IMR-90 (cell line): ENCODE measurements at places on chromosomes 3 and 15.

DNA sequence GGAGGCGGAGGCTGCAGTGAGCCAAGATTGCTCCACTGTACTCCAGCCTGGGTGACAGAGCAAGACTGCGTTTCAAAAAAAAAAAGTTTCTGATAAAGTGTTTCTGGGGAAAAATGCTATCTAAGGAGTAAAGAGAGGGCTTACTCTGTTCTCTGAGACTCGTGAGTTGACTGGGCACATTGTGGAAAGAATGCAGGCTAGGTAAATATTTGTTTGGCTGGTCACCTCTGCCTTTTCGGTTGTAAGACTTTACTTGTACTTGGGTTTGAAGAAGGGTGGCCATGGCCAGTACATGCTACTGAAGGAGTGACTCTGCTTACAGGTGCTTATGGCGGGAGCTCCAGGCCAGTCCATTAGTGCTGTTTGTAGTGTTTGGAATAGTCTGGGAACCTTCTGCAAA is 68.7 kb downstream of the RUBCN start:
- DNase-seq, result no peak

DNA sequence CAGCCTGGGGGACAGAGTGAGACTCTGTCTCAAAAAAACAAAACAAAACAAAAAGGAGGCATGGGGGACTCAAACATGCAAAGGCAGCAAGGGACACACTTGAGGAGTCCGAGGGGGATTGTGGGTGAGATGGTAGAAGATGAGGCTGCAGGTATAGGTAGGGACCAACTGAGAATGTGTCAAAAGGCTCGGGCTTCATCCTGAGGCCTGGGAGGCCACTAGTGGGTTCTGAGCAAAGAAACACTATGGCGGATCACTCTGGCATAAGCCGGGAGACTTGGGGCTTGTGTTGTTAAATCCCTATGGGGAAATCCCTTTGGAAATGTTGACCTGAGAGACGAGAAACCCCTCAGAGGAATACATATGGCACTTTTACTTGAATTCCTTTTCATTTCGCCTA is 21.2 kb downstream of the ZNF710 start:
- DNase-seq, result no peak

DNA sequence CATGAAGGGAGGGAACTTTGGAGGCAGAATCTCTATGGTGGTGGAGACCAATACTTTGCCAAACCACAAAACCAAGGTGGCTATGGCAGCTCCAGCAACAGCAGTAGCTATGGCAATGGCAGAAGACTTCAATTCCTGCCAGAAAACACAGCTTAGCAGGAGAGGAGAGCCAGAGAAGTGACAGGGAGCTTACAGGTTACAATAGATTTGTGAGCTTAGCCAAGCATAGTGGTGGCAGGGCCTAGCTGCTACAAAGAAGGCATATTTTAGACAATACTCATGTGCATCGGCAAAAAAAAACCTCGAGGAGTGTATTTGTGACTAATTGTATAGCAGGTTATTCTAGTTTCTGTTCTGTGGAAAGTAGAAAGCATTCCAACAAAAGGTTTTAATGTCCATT is 6.4 kb upstream of the CSTA start:
- DNase-seq, result no peak

- no peak for DNase-seq
Measured at GRCh38 chr3:142861926-142862325, 27.0 kb downstream of the PCOLCE2 start.

GRCh38 chr3:188518835-188519452 is 365.0 kb downstream of the LPP start:
- no peak for DNase-seq

GRCh38 chr3:43620831-43621655 is 768 bp downstream of the ANO10 start:
- peak; percentile 22 for DNase-seq

- no peak for DNase-seq
Measured at GRCh38 chr15:60729850-60730458, 251.0 kb upstream of the ICE2 start.

DNA sequence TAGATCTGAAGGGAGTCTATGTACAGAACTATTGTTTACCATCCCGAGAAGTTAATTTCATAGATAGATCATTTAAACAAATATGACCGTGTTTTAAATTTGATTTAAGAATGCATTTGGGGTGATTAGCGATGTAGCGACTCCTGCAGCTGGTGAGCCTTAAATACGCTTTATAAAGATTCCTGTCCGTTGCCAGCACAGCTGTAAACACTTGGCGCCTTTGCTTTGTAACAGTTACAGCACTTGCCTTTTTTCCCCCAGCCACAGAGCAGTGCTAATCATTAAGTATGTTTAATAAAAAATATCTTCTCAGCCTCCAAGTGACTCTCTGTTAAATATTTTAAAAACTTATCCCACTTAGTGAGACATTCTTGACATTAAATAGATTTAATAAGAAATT is 333.8 kb downstream of the FEZF2 start:
- no peak for DNase-seq

- DNase-seq, result peak; percentile 84
Measured at GRCh38 chr15:58227706-58228543, 89.7 kb downstream of the AQP9 start.

DNA sequence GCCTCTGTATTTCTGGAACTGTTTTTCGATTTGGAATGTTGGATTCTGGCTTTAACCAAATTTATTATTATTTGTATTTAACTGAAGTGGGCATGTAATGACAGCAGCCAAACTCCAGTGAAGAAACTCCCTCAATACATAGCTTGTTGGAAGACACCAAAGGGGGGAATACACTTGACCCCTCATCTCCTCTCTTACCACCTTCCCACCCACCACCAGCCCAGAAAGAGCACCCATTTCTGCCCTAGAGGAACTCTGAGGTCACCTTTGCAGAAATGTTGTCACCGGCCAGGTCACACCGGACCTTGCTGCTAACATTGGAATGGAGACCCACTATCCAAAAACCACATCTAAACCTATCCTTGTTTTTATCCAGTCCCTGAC is 58.6 kb upstream of the CA12 start:
- DNase-seq, result no peak

GRCh38 chr15:78906316-78906620 is 33.6 kb downstream of the MORF4L1 start:
- DNase-seq, result peak; percentile 90

GRCh38 chr15:40420071-40420713 is 14.6 kb downstream of the IVD start:
- no peak for DNase-seq

DNA sequence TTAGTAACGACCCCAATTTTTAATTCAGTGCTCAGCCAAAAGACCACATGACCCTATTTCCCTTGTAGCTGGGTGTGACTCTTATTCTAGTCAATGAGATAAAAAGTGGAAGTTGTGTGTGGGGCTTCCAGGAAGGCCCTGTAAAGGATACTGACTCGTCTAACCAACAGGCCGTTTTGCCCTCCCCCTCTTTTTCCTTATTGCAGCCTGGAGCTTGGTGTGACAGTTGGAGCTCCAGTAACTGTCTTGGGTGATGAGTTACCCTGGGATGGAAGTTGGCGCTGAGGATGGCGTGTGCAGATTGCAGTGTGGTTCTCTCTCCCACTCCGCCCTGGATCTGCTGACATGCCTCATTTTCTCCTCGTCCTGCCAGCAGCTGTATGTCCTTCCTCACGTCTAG is 209.3 kb upstream of the PROK2 start:
- DNase-seq, result no peak

DNA sequence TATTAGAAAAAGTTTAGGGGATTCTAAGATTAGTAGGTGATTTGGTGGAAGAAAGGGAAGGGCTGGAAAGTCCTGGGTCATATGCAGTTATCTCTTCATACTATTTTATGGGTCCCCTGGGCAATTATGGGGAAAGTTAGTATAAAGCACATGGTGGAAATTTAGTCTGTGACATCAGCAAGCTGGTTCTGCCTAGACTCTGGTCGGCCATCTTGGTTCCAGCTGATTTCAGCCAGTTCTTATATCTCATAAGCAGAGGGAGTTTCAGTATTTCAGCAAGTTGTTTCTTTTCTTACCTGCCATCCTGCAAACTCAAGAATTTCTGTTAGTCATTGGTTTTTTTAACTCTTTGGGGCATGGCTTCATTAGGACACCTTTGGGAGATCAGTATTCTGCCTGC is 1.0 kb upstream of the LYZL4 start:
- DNase-seq, result no peak

DNA sequence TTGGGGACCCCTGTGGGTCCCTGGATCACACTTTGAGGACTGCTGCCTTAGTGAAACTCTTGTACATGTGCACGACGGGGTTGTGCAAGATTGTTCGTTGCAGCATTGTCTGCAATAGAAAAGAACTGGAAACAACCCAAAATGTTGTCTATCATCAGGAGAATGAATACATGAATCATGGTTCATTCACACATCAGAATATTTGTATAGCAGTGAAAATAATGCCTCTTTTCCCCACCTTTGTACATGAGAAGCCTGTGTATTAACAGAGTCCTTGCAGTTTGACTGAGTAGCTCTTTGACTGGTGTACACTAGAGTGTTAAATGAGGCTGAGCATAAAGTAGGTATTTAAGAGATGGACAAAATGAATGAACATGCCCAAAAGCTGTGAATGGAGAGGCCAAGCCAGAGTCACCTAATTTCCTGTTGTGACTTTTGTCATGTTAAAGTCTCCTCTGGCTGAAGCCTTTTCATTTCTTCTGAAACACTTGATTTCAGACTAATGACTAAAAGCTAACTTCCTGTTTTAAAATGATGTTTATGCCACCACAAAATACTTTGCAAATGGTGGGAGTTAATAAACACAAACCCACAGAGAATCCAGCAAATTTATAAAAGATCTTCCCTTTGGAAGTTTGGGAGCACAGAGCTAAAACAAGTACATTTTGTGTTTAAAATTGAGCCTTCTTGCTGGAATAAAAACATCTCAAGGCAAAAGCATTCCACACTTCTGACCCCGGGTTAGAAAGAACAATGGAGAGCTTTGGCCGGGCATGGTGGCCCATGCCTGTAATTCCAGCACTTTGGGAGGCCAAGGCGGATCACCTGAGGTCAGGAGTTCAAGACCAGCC is 20.6 kb upstream of the USP3 start:
- no peak for DNase-seq

DNA sequence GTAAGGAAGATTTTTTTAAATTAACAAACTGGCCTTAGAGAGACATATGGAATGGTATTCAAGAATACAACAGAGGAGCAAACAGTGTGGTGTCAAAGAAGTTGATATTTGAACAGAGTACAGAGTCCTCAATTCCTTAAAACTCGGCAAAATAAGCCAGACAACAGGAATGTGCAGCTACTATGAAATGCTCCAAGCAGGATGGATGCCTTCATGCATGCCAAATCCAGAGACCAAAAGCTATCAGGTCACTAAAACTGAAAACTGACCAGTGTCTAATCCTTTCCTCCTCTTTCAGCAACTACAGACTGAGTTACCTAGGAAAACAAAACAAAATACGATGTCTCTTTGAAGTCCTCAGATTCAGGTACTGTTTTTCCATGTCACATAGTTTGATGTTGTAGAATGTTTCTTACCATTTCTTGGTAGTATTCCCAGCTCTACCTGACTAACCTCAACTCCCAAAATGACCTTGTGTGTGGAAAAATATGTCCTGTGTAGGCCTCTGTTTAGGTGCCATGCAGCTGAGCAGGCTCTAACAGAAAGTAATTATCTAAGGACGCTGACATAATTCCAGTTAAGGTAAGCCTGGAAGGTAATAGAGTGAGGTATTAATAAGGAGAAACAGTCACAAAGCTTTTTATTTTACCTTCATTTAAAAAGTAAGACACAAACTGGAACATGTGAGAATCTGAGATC is 46.9 kb downstream of the TBL1XR1 start:
- DNase-seq, result no peak

GRCh38 chr15:67914537-67915460 is 75.0 kb upstream of the RNU6-1 start:
- peak; percentile 28 for DNase-seq

DNA sequence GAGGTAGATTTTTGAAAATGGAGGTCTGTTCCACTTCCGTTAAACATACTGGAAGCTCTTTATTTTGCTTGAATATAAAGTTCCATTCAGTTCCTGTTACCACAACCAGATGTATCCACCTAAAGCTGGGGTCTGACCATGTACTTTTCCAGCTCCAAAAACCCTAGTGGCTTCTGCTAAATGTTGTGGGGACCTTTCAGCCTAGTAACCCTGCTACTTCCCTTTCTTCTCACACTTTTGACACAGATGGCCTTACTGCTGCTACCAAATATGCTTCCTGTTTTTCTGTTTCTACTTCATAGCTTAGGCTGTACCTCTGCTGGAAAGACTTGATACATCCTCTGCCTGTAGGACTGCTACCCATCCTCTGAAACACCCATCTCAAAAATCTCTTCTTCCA is 87.8 kb downstream of the COL6A6 start:
- DNase-seq, result no peak

- no peak for DNase-seq
Measured at GRCh38 chr3:98032904-98033303, 2.2 kb downstream of the GABRR3 start.

- peak; percentile 1 for DNase-seq
Measured at GRCh38 chr3:173825730-173826129, 428.2 kb downstream of the NLGN1 start.

- DNase-seq, result no peak
Measured at GRCh38 chr3:169923189-169923588, 11.8 kb downstream of the SAMD7 start.

DNA sequence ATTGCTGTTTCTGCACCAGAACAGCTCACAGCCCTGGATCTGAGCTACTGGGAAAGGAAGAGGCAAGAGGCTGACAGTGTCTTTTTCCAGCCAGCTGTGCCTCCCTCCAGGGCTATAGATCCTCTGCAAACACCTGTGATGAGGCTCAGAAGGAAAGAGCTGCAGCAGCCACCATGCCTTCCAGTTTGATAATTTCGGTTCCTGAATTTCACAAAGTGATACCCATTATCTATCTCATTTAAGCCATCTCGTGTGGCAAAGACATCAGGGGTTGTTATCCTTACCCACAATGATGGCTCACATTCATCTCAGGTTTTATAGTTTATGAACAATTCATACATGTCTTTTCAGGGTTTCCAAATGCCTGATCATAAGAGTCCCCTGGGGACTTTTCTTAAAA is 1.8 kb upstream of the LARP6 start:
- DNase-seq, result peak; percentile 22

DNA sequence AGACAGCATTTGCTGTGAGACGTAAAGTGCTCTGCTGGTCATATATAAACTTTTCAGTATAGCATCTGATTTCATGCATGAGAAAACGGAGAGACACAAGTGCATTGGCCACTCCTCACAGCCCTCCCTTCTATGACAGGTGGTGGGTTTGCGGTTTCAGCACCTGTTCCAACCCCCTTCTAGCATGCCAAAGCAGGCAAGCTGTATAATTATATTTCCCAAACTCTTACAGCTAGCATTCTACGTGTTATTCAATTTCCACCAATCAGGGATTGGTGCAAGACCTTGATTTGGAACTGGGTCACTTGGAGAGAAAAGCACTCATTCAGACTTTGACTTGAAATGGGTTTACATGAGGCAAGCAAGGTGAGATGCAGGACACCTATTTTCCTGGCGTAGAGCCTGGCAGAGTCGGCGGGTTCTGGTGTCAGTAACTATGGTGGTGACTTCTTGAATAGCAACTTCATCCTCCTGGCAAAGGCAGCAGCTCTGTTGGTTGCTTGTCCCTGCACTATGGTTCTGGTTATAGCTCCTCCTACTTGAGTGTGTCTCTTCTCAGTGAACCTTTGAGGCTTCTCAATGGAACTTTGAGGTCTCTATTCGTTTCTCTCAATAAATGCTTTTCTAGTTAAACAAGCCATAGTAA is 356.5 kb downstream of the TBL1XR1 start:
- no peak for DNase-seq

GRCh38 chr15:45498701-45499100 is 23.9 kb downstream of the SLC30A4 start:
- no peak for DNase-seq

- DNase-seq, result no peak
Measured at GRCh38 chr3:186883686-186884058, 41.2 kb downstream of the ADIPOQ start.
